ENCODE measurements at places on chromosomes 2 and 18.

- DNase-seq = no peak
These were observed 192.6 kb upstream of the TWIST2 start for GRCh38 chr2:238655198-238655860.

DNA sequence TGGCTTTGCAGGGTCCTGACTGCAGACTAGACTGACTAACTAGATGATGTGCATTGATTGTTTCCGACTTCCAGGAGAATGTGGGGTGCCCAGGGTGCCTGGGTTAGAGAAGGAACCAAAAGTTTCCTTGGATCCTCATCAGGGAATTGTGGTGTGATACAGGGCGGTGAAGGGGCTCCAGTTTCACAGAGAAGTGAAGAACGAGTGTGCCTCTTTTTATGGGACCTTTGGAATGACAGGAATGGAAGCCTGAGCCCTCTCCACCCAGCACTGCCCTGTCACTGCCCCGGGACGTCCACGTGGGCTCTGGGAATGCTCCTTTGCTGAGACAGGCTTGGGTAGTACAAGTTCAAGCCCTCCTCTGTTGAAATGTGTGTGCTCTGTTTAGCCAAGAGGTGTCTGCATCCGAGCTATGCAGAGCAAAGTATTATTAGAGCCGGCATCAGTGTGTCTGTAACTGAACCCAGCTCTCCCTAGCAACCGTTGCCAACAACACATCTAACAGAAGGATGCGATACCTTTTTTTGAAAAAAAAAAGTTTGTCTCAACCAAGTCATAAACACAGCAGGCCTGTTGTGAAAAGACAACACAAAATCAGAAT lies 183.6 kb downstream of the SMAD7 start:
- DNase-seq = no peak

- no peak for DNase-seq
These were observed 83.9 kb upstream of the MAPRE2 start for GRCh38 chr18:34957119-34957863.

DNA sequence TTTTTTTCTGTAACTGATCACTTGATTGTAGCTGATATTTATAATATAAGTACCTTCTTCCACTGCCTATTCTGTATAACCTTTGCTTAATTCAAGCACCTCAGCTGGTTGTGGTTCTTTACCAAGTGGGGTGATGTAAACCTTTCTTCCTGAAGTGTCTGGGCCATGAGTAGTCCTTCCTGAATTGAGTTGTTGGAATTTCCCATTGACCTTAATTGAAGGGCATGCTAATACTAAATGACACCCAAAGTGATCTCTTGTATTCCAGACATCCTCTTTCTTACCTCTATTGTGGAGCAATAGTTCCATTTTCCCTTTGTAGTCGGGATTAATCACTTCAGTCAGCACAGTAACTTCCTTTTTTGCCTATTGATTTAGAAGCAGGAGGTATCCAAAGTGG lies 1496.8 kb upstream of the CELF4 start:
- no peak for DNase-seq

- peak; percentile 53 for DNase-seq
These were observed 705 bp upstream of the TEX261 start for GRCh38 chr2:70995426-70995729.

DNA sequence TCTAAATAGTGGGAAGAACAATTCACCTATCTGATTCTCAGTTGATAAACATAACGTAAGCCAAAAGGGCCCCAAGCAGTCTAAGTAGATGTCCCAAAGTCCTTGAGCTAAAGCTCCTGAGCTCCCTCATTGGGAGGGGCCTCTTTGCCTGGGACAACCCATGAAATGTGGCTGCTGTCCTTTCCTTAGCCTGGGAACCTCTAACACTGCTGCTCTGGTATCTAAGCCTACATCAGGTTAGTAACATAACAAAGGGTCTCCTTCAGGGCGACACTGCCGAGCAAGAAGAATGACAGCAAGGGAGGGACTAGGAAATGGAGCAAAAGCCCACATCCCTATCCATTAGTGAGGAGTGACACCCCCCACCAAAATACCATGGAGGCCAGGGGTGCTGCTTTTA lies 98.3 kb downstream of the MAPRE2 start:
- DNase-seq = no peak

DNA sequence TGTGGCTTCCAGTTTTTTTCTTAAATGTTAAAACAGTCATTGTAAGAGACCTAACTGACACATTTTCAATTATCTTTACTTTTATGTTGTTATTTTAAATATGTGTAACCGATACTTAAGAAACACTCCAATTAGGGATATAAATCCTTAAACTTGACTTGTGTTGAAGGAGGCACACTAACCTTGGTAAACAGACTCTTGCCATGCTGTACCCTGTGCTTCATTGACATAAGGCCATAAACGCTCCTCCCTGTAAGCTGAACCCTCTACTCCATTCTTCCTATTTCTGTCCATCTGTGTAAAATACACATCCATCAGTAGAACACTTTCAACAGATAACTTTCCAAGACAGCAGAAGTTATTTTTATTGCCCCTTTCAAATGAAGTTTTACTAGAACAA lies 780.5 kb upstream of the FAM98A start:
- DNase-seq = no peak

- DNase-seq = no peak
These were observed 310.3 kb upstream of the ZNF521 start for GRCh38 chr18:25662272-25662671.

DNA sequence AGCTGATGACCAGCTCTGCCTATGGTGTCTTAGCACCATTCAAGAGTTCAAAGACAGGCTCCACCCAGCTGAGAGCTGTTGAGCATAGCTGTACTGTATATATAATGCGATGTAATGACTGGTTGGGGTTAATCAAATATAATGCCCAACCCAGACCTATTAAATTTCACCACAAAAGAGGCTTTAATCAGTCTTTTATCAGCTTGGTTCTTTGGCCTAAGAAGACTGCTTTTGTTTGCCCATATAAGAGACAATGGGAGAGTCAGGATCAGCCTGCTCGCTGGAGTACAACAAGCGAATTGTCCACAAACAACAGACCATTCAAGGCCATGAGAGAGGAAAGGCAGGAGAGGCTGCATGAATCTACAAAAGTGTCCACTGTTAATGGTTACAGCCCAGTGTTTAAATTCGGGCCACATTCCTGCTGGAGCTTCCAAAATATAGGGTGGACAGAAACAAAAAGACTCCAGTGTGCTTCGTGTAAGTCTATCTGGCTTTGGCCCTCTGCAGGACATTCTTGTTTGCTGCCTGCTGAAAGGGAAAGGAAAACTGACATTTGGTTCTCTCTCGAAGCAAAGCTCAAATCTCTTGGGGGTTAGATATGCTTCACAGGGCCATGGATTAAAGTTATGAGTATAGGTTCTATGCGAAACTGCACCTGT lies 299.0 kb upstream of the FBXO11 start:
- DNase-seq = no peak

GRCh38 chr2:18934886-18935285 lies 345.5 kb upstream of the NT5C1B start:
- no peak for DNase-seq

- DNase-seq = no peak
These were observed 29.3 kb downstream of the ANKMY1 start for GRCh38 chr2:240528406-240529040.

- DNase-seq = no peak
These were observed 21.4 kb downstream of the DLGAP1 start for GRCh38 chr18:4433717-4434116.

GRCh38 chr2:192267484-192267883 lies 72.8 kb upstream of the TMEFF2 start:
- no peak for DNase-seq

GRCh38 chr2:80169811-80170594 lies 134.5 kb downstream of the LRRTM1 start:
- no peak for DNase-seq

GRCh38 chr2:136251885-136252585 lies 134.1 kb upstream of the CXCR4 start:
- no peak for DNase-seq

DNA sequence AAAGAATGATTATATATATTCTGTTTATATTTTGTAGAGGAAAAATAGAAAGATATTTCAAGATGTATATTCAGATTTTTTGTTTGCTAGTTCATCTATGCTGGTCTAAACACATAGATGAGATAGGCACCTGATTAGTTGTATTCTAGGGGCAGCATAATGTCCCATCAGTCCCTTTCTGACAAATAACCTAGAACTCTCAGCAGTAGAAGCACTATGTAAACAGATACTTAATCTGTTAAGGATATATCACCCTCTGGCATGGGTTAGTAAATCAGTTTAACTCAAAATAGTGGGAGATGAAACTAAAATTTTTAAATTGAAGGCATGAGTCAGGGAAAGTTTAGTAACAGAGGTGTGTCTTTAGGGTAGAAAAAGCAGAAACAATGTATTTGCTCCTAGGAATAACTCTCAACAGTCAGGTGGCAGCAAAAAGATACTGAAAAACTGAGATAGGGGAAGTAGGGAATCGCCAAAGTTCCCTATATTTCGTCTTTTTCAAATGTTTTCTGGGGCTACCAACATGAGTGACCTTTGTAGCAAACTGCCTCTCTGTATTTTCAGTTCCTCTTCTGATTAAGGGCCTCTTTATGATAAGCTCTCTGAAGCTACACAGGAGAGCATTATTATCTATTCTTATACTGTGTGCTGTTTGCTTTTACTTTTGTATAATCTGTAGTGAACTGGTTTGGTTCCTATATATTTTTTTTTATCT lies 5.7 kb downstream of the PPP1R1C start:
- DNase-seq = no peak

DNA sequence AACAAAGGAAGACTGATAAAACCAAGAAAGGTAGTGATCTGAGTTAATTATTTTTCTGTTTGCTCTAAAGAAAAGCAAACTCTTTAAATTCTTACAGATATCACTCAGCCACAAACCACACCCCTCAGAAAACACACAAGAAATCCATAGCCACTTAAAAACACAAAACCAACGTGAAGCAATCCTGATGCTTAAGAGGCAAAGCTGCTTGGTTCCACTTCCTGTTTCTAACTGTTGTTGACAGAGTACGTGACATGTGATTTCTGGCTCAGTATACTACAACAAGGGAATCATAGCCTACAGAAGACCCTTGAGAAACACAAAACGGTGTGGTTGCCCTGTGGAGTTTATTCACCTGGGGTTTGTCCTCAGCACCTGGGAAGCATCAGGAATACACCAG lies 240.9 kb upstream of the APCDD1 start:
- no peak for DNase-seq

GRCh38 chr18:3027370-3027891 lies 14.5 kb upstream of the LPIN2 start:
- DNase-seq = no peak

GRCh38 chr18:75035928-75036327 lies 173.0 kb downstream of the PTGR3 start:
- no peak for DNase-seq
